Heart right ventricle (tissue), 16 donors: ENCODE measurements at places on chromosomes 5 and 9.
A peak's percentile ranks its signal among the peaks of the same experiment; 100 is the strongest.

DNA sequence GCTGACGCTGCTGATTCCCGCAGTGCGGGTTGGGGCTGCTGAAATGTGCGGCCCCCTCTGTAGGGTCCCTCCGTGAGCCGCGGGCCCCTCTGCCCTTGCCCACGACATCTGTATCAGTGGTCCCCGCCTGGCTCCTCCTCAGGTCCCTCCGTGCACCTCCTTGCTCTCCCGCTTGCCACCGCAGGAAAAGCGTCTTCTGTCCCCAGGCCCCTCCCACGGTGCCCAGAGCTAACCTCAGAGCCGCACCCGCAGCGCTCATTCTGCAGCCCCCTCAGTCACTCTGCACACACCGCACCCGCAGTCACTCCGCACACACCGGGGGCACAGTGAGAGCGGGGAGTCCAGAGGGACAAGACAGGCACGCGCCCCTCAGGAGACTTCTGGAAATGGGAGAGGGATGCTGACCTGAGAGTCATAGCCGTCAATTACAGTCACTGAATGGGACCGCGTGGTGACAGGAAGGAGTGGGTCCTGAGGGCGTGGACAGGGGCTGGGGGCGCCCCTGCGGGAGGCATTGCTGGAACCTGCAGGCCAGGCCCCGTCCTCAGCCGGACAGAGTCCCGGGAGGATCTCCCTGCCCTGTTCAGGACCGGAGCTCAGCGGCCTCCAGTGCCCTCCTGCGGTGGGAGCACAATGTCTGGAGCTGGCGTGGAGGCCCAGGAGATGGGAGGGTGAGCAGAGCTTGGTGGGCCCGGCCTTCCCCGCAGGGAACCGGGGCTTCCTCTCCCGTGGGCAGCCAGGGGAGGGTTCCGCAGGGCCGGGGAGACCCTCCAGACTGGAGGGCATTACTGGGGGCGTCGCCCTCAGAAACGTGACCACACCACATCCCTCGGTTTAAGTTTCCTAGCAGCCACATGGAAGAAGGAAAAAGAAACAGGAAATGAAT is 66.1 kb upstream of the CTSL start:
- no peak for DNase-seq

- no peak for DNase-seq
These were observed 17.6 kb upstream of the ERCC6L2 start for GRCh38 chr9:95857896-95858295.

- DNase-seq: no peak
These were observed 61.6 kb upstream of the C9orf72 start for GRCh38 chr9:27634879-27635278.

DNA sequence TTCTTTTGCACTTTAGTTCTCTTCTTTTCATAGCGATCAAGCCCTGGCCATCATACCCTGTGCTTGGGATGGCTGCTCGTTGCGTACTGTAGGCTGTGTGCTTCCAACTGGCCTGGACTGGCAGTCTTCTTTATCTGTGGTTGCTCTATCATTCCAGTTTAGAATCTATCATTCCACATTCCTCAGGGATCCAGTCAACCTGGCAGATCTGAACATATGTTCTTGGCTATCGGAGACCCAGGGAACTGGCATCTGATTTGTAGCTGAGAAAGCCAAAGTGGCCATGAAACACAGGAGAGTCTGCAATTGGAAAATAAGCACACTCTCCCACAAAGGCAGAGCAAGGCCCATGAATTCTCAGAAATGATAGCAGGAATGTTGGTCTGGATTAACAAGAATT is 22.6 kb upstream of the SLC46A2 start:
- no peak for DNase-seq

GRCh38 chr5:108700930-108701329 is 46.8 kb upstream of the FER start:
- DNase-seq: no peak

GRCh38 chr9:20015427-20015931 is 226.6 kb upstream of the SLC24A2 start:
- no peak for DNase-seq

DNA sequence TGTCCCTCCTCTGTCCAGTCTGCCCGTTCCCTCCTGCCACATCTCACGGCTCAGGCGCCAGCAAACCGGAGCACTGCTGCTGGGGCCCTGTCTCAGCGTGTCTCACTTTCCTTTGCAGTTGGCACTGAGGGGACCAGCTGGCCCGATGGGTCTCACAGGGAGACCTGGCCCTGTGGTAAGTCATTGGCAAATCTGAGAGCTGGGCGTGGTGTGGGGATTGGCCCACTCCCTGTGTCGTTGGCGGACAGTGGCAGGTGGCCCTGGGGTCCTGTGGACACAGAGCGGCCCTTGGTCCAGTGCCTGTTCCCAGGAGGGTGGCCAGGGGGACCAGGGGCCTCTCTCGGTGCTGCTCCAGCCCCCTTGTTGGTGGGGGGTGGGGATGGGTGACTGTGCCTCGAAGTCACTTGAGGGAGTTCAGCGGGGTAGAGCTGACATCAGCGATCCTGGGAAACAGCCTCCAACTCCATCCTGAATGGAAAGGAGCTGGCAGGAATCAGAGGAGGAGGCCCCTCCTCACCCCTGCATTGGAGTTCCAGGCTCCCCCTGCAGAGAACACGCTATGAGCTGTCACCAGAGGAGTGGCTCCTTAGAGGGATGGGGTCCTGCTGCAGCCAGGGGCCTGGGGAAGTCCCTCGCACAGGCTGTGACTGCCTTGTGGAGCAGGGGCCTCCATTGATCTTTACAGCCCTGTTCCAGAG is 111.0 kb downstream of the COL5A1 start:
- no peak for DNase-seq

- no peak for DNase-seq
These were observed 287.7 kb upstream of the EFNA5 start for GRCh38 chr5:107958432-107958831.

- no peak for DNase-seq
These were observed 275.4 kb downstream of the EPB41L4A start for GRCh38 chr5:112143690-112144089.

- DNase-seq: no peak
These were observed 21.3 kb downstream of the PTTG1 start for GRCh38 chr5:160442824-160443431.

GRCh38 chr5:103463261-103463660 is 99.3 kb downstream of the NUDT12 start:
- no peak for DNase-seq

DNA sequence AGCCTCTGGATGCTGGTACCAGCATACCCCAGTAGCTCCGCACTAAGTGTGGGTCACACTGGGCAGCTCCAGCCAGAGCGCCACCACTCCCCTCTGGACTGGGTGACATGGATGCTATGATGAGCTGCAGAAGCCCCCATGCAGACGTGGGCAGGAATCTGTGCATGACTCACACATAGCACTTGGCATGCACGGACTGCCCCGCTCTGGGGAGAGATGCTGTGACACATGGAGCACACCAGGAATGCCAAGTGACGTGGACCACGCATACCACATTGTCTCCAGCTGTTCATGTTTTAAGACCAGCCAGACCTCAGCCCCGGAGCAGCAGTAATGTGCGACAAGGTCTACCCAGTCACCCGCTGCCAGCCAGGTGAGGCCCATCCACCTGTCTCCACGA is 64.1 kb downstream of the SEMA4D start:
- no peak for DNase-seq

- no peak for DNase-seq
These were observed 123.6 kb downstream of the TEX10 start for GRCh38 chr9:100229136-100229535.

DNA sequence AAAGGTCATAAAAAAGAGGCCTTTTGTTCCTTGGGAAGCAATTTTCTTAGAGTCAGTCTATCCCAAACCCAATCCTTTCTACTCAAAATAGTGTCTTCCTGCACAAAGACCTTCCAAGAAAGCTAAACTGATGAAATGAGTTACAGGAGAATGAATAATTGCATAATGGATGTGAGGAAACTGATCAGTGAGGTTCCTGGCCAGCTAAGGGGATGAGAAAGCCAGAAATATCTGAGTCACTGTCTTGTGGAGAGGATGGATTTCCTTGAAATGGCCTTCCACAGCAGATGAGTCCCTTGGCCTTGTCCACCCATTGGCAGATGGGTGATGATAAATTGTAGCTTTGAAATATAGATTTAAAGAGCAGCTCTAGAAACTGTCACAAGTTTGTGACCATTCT is 756.1 kb downstream of the DNAH5 start:
- DNase-seq: no peak

DNA sequence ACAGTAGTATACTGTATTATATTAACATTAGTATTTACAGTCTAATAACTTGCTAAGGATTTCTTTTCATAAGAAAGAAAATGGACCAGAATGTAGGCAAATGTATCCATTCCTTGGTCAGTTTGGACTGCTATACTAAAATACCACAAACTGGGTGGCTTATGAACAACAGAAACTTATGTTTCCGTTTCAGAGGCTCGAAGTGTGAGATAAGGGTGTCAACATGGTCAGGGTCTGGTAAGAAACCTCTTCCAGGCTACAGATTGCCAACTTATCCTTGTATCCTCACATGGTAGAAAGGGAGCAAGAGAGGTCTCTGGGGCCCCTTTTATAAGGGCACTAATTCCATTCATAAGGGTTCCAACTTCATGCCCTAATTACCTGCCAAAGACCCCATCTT is 9.2 kb upstream of the ESM1 start:
- DNase-seq: no peak

DNA sequence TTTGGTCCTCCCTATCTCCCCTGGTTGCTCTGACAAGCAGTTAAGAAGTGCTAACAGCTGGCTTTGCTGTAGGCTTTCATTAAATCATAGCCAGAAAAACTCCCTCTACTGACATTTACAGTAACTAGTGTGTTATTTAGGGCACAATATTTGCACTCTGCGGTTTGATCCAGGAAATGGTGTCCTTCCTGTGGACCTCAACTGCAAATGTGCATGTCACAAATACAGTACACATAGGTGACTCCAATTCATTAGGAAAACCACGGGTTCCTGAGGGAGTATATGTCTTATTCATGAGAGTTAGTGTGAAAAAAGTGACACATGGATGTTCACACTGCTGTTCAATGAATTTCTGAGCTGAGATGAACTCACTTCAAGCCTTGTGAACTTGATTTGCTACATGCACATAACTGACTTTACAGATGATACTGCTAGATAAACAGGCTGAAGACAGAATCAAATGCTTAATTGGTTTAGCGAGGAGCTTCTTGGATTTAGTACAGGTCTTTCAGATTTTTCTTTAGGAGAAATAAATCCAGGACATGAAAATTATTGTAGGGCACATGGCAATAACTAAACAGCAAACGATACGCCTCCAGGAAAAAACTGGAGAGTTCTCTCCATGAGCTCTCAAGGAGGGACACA is 281.5 kb downstream of the EFNA5 start:
- no peak for DNase-seq

- no peak for DNase-seq
These were observed 271.6 kb downstream of the SYK start for GRCh38 chr9:91073049-91073810.

GRCh38 chr5:41751867-41752266 is 118.4 kb downstream of the OXCT1 start:
- DNase-seq: no peak

DNA sequence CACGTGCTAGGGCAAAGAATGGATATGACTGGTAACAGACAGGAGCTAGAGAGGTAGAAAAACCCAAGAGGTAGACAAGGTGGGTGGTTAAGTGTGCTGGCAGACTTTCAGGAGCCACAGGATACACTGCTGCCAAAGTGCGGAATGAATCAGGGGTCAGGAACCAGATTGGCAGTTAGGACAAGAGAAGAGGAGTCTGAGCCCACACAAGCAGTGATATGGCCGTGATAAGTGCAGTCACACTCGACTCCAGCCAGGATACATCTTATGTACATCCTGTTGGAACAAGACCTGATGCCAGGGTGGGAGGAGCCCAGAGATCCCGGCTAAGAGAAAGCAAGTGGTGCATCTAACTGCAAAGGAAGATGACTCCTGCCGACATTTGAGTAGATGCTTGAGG is 10.0 kb downstream of the SLIT3 start:
- no peak for DNase-seq

GRCh38 chr5:78509884-78510769 is 138.4 kb downstream of the LHFPL2 start:
- DNase-seq: peak; percentile 63

DNA sequence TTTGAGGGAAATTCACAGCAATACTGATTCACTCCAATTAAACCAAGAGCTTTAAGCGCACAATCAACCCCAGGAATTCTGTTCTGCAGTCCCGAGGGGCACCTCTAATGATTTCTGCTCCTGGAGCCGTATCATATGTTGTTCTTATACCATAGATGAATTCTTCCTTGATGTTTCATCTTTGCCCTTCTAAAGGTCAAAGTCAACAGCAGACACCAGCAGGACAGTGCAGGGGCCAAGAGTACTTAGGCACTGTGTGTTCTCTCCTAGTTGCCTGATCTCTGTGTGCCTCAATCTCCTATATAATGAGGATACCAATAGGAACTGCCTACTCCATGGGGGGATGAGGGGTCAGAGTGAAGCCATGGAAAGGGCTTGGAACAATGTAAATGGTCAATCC is 16.5 kb downstream of the EPB41L4B start:
- DNase-seq: no peak

GRCh38 chr5:2489306-2489705 is 262.2 kb downstream of the IRX2 start:
- DNase-seq: no peak

DNA sequence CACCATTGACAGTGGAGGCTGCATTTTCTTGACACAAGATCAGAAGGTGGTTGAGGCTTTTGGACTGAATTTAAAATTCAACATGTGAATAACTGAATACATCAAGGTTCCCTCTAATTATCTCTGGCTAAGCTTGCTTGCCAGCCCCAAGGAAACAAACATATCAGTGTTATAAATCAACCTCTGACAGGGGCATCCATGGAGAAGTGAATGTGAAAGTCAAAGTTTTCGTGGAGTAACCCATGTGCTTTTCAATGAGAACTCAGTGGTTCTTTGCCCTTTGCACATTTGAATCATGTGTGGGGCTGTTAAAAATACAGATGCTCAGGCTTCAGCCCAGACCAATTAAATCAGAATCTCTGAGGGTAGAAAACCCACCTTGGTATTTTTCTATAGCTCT is 128.9 kb downstream of the LRRC70 start:
- no peak for DNase-seq

DNA sequence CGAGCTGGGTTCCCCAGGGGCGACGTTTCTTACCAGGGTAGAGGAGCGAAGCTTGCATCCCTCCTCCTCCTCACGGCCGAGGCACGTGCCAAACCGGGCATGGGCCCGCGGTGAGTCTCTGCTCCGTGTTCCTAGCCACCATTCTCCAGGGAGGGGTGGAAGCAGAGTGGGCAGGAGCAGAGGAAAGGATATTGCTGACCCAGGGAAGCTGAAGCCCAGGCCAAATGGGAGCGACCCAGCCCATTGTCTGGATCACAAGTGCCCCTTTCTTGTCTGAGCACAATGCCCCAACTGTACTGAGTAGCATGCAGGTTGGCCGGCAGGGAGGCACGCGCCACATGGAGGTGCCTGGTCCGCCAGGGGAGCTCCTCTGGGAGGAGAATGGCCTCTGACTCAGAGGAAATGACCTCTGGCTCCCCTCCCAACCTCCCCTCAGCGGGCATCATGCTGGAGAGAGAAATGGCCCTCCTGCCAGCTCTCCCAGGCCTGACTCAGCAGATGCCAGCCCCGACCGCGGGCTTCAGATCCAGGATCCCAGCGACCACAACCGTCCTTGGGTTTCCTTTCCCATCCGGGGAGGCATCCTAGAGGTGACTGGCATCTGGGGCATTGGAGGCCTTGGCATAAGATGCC is 1.1 kb downstream of the PRR7 start:
- peak; percentile 60 for DNase-seq
